ENCODE measurements at places on chromosomes 12 and 14. TPM values are rescaled to one million over a fixed set of nuclear protein-coding genes. Genes with fewer than 3 reads are reported as not detected.

Gene NRIP2
- total RNA-seq = not detected

DNA sequence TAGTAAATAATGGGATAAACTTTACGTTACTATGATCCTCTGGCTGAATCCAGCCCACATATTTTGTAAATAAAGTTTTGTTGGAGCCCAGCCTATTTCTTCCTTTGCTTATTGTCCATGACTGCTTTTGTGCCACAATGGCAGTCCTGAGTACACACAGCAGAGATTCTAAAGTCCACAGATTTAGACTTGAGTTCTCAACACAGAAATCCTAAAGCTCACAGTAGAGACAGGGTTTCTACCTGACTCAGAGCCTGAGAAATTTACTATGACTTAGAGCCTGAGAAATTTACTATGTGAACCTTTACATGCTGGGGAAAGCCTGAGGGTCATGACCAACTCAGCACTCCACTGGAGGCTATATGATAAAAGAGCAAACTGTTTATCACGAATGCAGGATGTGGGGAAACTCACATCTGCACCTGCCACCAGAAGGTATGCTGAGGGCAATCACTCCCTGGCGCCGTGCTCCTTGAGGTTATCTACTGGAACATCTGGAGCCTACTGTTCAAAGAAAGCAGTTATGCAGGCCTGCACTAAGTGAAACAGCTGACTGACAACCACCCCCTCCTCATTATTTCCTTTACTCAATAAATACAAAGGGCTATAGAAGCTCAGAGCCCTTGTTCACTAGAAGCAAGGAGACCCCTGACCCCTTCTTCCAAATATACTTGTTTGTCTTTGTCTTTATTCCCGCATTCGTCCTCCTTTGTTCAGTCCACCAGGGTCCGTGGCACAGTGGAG is 52.6 kb upstream of the BICD1 start:
- H3K27ac ChIP-seq = no peak overlapping the region
- no peak overlapping the region for H3K4me3 ChIP-seq
- H3K36me3 ChIP-seq = peaks cover under 1% of the 10 kb centered on the region

DNA sequence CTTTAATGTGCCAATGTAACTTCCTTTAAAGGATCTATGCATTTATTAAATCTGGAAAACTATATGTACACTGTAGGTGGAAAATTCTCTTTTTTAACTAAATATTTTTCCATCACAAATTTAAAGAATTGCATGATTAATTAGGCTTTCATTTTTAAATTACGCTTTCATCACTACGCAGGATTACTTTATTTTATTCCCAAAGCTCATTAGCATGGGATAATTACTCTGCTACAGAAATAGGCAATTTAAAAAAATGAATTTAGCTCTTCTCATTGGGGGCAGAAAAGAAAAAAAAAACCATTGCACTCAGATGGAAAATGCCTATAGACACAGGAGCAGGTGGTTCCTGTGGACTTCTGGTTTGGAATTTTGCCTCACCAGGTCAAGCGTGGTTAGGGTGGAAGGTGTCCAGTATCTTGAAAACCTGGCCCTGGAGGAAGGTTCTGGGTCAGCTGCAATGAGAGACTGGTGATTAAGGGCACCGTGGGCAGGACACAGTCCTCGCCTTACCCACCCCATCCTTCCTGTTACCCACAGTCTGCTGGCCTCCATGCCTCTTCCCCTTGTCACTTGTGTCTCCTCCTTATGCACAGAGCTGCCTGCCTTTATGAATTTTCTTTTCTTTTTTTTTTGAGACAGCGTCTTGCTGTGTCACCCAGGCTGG is 17.3 kb upstream of the RIN3 start:
- H3K27ac ChIP-seq = no peak overlapping the region
- no peaks in the 10 kb centered on the region for H3K36me3 ChIP-seq
- peaks cover 8% of the 10 kb centered on the region for H3K27me3 ChIP-seq
- H3K4me3 ChIP-seq = no peak overlapping the region
- DNase-seq = no peak
- H3K4me1 ChIP-seq = no peaks in the 10 kb centered on the region

- no peak for DNase-seq
- H3K36me3 ChIP-seq = no peaks in the 10 kb centered on the region
- peaks cover 2% of the 10 kb centered on the region for H3K4me1 ChIP-seq
- no peak overlapping the region for H3K27ac ChIP-seq
- H3K4me3 ChIP-seq = no peak overlapping the region
These were observed 31.8 kb downstream of the CALM1 start for GRCh38 chr14:90428676-90429075.

Gene FLRT2
- total RNA-seq = not detected

Gene GALNT8
- total RNA-seq = 1.4 TPM

- no peaks in the 10 kb centered on the region for H3K36me3 ChIP-seq
- H3K27ac ChIP-seq = peak overlapping the region; percentile 96
- no peaks in the 10 kb centered on the region for H3K27me3 ChIP-seq
- no peak for DNase-seq
- peak overlapping the region; percentile 97 for H3K4me3 ChIP-seq
- H3K4me1 ChIP-seq = peaks cover 20% of the 10 kb centered on the region
These were observed 1.9 kb downstream of the DAAM1 start for GRCh38 chr14:59190372-59190771.

Gene BIN2
- total RNA-seq = 216 TPM
